HFFc6 (cell line): ENCODE measurements at places on chromosomes 6 and 20. TPM values are rescaled to one million over a fixed set of nuclear protein-coding genes. Genes with fewer than 3 reads are reported as not detected.

DNA sequence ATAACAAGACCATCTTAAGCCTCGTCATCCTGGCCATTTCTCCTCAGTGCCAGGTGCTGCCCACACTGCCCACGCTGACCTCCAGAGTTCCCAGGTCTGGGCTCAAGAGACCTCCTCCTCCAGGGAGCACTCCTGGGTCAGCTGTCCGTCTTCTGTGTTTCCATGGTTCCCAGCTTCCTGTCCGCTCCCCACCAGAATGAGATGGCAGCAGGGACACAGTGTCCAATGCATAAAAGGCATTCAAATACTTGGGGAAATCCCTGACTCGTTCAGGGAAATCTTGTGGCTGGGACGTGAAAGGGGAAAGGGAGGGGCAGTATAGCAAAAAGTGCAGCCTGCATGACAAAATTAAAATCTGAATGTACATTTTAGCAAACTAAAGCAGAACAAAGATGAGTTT lies 54.3 kb downstream of the SLC23A2 start:
- no peak for DNase-seq

GRCh38 chr20:43988867-43989266 lies 74.2 kb downstream of the TOX2 start:
- DNase-seq: peak; percentile 62

DNA sequence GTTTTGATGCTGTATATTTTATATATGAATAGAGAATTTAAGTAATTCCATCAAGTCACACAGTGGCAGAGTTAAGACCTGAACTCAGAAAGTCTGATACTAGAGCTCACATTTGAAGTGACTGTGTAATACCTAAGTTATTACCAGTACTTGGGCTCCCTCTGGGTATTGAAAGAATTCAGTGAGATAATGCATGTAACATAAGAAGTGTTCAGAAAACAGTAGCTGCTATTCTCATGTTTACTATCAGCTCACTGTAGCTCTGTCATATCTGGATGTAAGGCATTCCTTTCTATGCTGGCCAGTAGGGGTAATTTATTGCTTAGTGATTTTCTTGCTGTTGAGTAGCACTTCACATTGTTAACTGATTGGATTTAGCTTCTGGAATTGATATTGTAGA lies 44.6 kb downstream of the NKX2-4 start:
- DNase-seq: peak; percentile 50

- no peak for DNase-seq
Observed at GRCh38 chr6:30258204-30258603, 45.0 kb upstream of the TRIM26 start.

DNA sequence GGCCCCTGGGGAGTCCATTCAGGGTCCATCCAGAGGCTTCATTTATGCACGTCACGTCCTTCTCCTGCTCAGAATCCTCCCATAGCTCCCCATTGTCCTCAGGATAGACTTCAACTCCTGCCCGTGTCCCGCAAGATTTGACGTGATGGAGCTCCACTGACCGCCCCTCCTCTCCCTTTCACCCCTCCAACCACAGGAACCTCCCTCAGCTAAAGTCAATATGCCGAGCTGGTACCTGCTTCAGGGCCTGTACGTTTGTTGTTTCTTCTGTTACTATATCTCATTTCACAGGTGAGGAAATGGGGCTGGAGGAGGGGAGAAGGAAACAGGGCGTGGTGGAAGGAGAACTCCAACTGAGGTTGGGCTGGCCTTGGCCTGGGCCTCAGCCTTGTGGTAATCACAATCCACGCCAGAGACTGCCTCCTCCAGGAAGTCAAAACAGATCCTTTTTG lies 38.6 kb downstream of the CEBPB start:
- DNase-seq: no peak

DNA sequence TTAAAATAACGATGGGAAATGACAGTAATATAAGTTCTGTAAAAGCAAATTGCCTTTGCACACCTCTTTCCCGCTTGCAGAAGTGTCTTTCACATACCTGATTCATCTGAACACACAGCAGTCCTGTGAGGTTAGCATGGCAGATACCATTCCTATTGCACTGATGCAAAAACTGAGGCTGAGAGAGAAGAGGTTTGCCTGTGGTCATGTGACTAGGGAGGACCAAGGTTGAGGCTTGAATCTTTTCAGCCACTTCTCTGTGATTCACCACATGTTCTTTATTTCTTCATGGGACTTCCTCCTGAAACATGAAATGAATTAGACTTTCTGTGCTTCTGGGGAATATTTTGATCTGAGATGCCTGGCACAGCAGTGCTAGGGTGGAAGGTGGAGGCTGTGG lies 92.9 kb downstream of the VEGFA start:
- DNase-seq: no peak

B3GALT4 gene
- total RNA-seq: 0.90 to 2.8 TPM (median 1.2 TPM) in 3 replicates

CCN6 gene
- not detected in 2 replicates for total RNA-seq

CLPSL1 gene
- total RNA-seq: not detected in 3 replicates

PLCB4 gene
- total RNA-seq: 75.2 to 87.8 TPM (median 87.4 TPM) in 3 replicates

SAMD10 gene
- total RNA-seq: 2.3 to 2.6 TPM (median 2.5 TPM) in 3 replicates
